ENCODE measurements at places on chromosomes 16 and 17.

- no peak for DNase-seq
These were observed 45.2 kb upstream of the STAC2 start for GRCh38 chr17:39270923-39271322.

DNA sequence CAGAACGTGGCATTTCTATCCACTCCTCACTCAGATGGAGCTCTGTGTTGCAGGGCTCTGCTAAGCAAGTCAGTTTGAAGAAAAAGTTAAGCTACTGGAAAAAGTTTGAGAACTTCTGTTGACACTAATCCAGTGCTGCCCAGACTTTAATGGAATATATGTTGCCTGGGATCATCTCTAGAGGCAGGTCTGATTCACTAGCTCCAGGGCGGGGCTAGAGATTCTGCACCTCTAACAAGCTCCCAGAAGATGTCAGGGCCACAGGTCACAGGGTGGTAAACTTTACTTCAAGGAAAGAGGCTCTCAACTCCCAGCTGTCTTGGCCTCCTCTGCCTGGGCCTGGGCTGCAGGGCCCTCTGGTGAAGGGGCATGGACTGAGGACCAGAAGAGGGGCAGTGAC is 6.8 kb downstream of the TTYH2 start:
- no peak for DNase-seq

GRCh38 chr17:13266606-13267005 is 248.8 kb upstream of the ELAC2 start:
- no peak for DNase-seq

DNA sequence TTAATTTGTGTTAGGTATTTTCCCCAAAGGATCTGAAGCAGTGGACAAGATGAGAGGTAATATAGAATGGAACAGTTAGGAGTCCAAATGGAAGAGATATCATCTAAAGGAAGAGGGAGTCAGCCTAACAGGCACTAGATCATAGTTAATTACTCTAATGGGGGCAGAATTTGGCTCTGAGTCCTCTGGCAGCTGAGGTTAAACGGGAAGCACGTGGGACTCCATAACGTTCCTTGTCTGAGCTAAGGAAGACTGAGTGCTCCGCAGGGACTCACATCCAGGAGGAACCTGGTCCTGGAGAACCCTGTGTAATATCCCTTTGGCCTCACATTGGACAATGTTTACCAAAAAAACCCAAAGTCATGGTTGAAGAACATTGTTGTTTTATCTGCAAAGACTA is 46.6 kb upstream of the TEX2 start:
- no peak for DNase-seq

GRCh38 chr17:80423536-80424225 is 8.7 kb downstream of the ENDOV start:
- DNase-seq = no peak

- no peak for DNase-seq
These were observed 74.2 kb upstream of the MED9 start for GRCh38 chr17:17402558-17402957.

GRCh38 chr16:55949518-55949917 is 74.3 kb upstream of the CES5A start:
- DNase-seq = no peak

DNA sequence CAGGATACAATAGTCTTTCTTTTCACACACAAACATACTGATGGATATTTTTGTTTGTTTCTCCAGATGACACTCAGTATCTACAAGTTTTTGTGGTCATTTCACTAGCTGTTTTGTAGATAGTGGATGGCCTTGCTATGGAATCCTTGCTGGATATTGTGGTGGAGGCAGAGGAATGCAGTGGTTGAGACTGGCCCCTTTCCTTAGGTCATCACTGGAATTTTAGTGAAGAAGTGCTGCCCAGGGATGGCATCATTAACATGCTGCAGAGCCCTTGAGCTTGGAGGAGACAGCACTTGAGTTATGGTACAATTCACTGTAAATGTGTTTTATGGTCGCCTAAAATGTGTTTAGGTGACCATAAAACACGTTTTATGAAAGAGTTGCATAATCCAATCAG is 455.9 kb upstream of the HSBP1 start:
- no peak for DNase-seq
